Cardiac fibroblast (primary cell): ENCODE measurements at places on chromosomes 1 and 21.

- no peak for DNase-seq
Observed at GRCh38 chr1:240116831-240117769, 25.4 kb downstream of the FMN2 start.

- no peak for DNase-seq
Observed at GRCh38 chr1:112446411-112446810, 50.4 kb downstream of the CTTNBP2NL start.

GRCh38 chr1:51791888-51792287, 86.6 kb downstream of the NRDC start:
- no peak for DNase-seq

GRCh38 chr1:226223157-226223785, at the start of gene MIXL1:
MIXL1 (plus strand) TSS chr1:226223664; CDS start chr1:226223682, 18 bp downstream.
- DNase-seq: peak; percentile 13

DNA sequence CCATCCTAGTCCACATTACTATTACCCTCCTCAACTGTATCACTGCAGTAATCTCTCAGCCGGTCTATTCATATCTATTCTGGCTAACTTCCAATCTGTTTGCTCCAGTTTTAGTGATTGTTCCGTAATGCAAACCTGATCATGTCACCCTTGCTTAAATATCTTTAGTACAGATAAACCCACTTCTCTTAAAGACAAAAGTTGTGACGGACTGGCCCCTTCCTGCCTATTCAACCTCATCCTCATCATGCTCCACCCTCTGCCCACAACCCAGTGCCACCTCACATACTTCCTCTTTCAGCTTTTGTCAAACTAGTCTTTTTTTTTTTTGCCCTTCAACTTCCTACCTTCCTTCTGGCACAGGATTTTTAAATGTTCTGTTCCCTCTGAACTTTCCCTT, 2.8 kb upstream of the C1orf162 start:
- DNase-seq: no peak
